ENCODE measurements at places on chromosomes 2 and 18.

DNA sequence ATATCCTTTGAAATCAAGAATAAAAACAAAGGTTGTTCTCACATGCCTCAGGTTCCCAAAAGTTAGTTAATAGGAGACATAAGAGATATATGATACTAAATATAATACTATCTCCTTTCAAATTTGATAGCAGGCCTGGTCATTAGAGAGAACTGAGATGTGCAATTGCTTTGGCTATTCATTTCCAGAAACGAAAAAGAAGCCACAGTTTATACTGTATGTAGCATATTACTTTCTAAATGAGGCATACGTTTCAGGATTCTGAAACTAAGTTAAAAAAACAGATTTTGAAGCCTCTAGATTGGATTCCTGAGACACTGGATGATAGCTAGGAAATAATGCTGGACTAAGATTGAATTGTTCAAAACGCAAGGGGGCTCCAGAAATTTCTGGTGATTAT, 7.1 kb downstream of the PPP1R1C start:
- no peak for DNase-seq

DNA sequence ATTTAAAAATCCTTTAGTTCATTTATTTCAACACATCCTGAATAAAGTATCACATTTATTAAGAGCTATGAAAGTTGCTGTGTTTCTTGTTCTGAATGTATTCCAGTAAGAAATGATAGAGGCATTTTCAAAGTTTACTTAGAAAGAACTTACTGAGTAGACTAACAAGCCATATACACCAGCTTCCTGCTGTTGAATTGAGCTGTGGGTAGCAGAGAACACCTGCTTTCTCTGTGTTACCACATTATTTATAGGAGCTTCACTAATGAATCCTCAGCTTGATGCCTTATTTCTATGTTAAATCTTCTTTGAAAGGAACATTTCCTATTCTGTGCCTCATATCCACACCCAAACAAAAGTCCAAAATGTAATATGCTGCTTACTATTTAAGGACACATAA, 115.4 kb downstream of the CCDC141 start:
- no peak for DNase-seq

- no peak for DNase-seq
Measured at GRCh38 chr2:33321236-33321771, 155.1 kb upstream of the RASGRP3 start.

DNA sequence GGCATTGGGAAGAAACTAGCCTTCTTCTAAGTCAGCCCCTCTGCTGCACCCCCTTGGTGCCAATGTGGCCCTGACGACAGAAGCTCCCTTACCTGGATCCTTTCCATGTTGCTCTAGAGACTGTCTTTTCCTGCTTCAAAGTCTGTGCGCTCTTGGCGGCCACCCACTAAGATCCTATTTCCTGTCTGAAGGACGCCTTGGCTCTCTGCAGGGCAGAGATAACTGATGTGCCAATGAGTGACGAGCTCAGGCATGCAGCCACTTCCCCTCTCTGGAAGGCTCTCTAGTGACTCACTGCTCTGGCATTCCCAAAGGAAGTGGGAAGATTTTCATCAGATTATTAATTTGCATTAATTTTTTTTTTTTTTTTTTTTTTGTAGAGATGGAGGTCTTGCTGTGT, 273.5 kb downstream of the CDH20 start:
- no peak for DNase-seq

GRCh38 chr2:191150600-191151330, at the start of gene STAT4:
Gene STAT4, minus strand, starts transcription at chr2:191150994. Its CDS starts 2,791 bp downstream, at chr2:191148203.
- no peak for DNase-seq

- DNase-seq: no peak
Measured at GRCh38 chr2:152861349-152861942, 143.0 kb downstream of the ARL6IP6 start.
